ENCODE measurements at places on chromosomes 5 and 9.

DNA sequence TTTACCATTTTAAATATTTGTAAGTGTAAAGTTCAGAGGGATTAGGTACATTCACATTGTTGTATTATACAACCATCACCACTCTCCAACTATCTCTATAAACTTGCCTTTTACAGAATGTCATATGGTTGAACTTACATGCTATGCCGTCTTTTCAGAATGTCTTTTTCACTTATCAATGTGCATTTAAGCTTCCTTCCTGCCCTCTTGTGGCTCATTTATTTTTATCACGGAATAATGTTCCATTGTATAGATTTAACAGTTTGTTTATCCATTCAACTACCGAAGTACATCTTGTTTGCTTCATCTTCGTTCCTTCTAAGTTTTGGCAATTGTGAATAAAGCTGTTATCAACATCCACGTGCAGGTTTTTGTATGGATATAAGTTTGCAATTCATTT, 133.3 kb upstream of the C6 start:
- DNase-seq = no peak

- DNase-seq = no peak
These were observed 41.1 kb downstream of the NSUN2 start for GRCh38 chr5:6591671-6592288.

DNA sequence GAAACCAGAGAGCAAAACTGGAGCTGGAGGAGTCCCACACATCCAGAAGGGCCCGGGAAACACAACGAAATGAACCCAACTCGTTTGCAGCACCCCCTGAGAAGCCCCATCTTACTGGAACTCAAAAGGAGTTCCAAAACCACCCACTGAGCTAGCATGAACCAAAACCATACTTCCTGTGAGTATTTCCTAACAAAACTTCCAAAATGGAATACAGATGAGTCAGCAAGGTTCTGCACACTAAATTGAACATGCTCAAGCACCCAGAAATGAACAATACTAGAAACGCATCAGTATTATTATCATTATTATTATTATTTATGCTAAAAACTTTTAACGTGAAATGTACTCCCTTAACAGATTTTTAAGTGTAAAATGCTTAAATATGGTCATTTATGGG, 8.0 kb upstream of the SPOCK1 start:
- DNase-seq = no peak

DNA sequence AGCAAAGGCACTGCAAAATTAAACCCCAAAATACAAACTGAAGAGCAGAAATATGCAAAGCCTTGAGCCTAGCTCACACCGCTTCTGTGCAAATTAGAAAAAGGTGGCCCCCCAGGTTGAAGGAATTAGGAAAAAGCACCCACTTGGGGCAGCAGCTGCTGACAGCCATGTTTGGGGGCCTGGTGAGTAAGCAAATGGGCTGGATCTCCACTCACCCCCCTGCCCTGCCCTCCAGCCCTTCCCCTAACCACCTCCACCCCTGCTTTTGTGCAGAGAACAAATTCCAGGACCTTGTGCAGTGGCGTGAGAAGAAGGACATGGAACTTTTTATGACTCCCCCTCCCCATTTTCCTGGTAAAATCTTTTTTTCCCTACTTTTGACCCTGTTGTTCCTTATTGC, 92.0 kb upstream of the DNAH5 start:
- DNase-seq = no peak

- DNase-seq = no peak
These were observed 12.0 kb downstream of the PRRX2 start for GRCh38 chr9:129677456-129677855.

DNA sequence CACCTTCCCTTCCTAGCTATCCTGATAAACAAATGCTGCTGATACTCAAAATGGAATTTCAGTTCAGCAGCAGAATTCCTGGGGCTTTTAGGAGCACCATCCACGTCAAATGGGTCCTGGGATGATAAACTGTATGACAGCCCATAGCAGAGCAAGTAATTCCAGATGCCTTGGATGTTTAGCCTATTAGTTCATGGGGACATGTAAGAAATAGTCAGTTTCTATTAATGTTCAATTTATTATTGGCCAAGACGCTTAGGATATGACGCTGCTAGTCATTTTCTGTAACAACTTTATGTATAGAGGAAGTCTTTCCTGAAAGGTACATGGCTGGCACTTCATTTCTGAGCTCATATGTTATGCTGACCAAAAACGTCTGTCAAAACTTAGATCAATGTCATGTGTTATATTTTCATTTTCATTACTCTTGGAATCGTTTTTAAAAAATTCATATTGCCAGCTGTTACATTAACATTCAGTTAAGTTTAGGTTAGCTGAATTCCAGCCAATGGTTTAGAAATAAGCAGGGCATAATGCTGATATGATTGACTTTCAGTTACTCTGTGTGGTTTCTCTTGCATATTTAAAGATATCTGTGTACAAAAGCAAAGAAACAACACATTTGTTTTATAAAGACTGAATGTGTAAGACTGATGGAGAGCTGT, 243.8 kb downstream of the CSNK1G3 start:
- no peak for DNase-seq

DNA sequence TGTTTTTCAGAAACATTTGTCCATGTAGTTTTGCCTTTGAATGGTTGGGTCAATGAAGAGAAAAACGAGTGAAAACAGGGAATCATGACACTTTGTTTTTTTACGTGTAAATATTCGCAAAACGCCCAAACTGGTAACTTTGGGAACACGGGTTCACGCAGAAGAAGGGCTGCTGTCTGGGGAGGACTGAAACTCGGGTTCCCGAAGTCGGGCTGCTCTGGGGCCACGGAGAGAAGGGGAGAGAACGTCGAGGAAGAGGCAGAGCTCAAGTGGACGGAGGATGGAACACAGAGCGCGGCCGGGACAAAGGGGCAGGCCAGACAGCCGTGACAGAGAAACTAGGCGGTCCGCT, 478 bp upstream of the SETD9 start:
- DNase-seq = no peak
